ENCODE measurements at places on chromosomes 13 and 19.
A peak's percentile ranks its signal among the peaks of the same experiment; 100 is the strongest.

DNA sequence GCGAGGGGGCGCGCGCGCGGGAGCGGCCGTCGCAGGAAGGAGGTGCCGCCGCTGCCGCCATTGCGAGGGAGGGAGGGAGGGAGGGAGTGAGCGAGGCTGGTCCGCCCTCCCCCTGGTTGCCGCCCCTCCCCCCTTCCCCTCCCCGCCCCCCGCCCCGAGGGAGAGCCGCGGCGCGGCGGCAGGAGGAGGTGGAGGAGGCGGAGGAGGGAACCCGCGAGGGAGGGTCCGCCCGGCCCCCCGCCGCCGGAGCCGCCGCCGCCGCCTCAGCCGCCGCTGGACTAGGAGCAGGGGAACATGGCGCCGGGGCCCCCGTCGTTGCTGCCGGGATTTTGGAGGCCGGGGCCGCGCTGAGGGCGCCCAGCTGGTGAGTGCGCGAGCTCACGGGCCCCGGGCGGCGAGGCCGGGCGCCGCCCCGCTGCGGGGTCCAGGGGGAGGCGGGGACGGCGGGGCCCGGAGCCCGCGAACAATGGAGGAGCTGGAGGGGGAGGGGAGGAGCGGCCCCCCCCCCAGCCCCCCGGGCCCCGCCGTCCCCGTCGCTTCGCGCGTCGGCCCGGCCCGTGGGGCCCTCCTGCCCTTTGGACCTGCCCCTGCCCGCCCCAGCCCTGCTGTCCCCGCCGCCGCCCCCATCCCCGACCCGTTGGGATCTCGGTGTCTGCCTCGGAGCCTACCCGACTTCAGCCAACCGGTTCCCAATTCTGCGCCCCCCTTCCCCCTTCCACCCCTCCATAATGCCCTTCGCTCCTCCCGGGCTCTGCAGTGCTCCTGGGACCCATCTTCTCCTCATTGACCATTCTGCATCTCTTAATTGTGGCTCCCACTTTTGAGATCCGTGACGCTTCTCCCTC lies at the start of gene ARHGAP35:
ARHGAP35 (plus strand) TSS at position 152 of the 845 bp plus-strand sequence. CDS start 57,679 bp downstream, outside the sequence.
- peak within 1 kb of the TSS; percentile 68 for H3K4me3 ChIP-seq
- peak within 1 kb of the TSS; percentile 92 for H3K27ac ChIP-seq
- H3K4me1 ChIP-seq = peaks cover 16% of the 10 kb centered on the region
- H3K36me3 ChIP-seq = no peaks in the 10 kb centered on the region

- no peak for DNase-seq
- no peak overlapping the region for H3K4me3 ChIP-seq
- no peaks in the 10 kb centered on the region for H3K4me1 ChIP-seq
Measured at GRCh38 chr13:65872448-65872847, 1357.7 kb downstream of the PCDH9 start.

DNA sequence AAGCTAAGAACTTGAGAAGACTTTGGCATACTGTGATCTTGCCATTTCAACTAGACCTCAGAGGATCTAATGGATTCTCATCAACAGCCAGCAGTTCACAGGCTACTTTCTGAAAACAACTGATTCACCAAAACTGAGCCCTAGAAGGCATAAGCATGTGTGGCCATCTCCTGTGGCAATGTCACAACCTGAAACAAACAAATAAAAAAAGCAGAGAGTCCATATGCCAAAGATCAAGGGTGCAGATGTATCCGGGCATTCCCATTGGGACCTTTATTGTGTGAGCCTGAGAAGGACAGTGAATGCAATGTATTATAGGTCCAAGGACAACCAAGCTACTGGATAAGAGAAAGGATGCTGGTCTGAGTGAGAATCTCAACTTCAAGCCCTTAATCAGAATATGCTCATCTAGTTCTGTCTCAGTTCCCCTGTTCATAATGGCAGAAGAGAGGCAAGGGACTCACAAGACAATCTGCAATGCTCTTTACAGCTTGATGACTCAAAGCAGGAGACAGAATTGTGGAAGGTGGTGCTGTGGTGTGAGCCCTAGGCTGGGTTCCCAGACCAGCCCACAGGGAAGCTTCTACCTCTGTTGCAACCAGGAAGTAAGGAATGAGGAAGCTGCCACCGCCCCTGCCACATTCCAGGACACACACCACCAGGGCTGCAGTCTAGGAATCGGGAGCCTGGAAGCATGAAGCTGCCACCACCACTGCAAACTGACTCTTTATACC lies 133.7 kb downstream of the RAP2A start:
- DNase-seq = peak; percentile 50
- H3K36me3 ChIP-seq = no peaks in the 10 kb centered on the region
- no peaks in the 10 kb centered on the region for H3K27me3 ChIP-seq
- H3K4me1 ChIP-seq = peaks cover 6% of the 10 kb centered on the region
- H3K27ac ChIP-seq = no peak overlapping the region

DNA sequence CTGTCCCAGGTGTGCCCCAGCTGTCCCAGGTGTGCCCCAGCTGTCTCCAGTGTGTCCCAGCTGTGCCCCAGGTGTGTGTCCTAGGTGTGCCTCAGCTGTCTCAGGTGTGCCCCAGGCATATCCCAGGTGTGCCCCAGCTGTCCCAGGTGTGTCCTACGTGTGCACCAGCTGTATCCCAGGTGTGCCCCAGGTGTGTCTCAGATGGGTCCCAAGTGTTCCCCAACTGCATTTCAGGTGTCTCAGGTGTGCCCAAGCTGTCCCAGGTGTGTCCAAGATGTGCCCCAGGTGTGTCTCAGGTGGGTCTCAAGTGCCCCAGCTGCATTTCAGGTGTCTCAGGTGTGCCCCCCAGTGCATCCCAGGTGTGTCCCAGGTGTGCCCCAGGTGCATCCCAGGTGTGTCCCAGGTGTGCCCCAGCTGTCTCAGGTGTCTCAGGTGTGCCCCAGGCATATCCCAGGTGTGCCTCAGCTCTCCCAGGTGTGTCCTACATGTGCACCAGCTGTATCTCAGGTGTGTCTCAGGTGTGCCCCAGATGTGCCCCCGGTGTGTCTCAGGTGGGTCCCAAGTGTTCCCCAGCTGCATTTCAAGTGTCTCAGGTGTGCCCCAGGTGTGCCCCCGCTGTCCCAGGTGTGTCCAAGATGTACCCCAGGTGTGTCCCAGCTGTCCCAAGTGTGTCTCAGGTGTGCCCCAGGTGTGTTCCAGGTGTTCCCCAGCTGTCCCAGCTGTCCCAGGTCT lies 1.3 kb upstream of the GRK1 start:
- H3K27ac ChIP-seq = no peak overlapping the region
- H3K4me1 ChIP-seq = no peaks in the 10 kb centered on the region
- no peaks in the 10 kb centered on the region for H3K36me3 ChIP-seq
- no peak overlapping the region for H3K4me3 ChIP-seq

- H3K27ac ChIP-seq = no peak overlapping the region
- H3K4me1 ChIP-seq = peaks cover 3% of the 10 kb centered on the region
- H3K27me3 ChIP-seq = no peaks in the 10 kb centered on the region
- DNase-seq = no peak
- H3K36me3 ChIP-seq = no peaks in the 10 kb centered on the region
Measured at GRCh38 chr13:30051531-30052060, 201.2 kb upstream of the UBL3 start.

GRCh38 chr13:113420232-113420631 lies 33.1 kb downstream of the ADPRHL1 start:
- no peak overlapping the region for H3K27ac ChIP-seq
- H3K4me1 ChIP-seq = peaks cover 4% of the 10 kb centered on the region
- H3K36me3 ChIP-seq = no peaks in the 10 kb centered on the region

DNA sequence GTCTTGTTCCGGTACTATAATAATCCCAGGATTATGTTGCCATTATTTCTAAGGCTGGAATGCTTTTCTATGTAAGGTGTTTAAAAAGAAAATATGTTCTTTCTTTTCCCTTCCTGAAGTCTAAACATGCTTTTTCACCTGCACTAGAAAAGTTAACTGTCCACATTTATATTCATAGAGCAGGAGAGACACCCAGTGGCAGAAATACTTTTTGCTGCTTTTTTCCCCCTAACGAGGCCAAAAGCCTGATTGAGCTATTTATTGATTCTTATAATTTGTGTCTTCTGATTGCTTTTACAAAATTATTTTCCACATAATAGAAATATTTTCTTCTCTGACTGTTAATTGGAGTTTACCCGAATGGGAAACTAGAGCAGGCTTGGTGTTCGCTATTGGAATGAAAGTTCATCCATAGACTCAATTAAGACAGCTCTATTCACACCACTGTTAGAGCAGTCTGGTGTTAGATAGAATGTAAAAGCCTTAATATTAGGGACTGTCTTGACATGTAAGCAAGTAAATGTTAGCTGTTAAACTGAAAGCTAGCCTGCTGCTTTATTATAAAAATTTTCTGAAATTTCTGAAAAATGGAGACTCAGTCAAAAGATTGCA lies 15.8 kb downstream of the GPR180 start:
- H3K27ac ChIP-seq = no peak overlapping the region
- H3K36me3 ChIP-seq = peaks cover 10% of the 10 kb centered on the region
- H3K4me1 ChIP-seq = no peaks in the 10 kb centered on the region

DNA sequence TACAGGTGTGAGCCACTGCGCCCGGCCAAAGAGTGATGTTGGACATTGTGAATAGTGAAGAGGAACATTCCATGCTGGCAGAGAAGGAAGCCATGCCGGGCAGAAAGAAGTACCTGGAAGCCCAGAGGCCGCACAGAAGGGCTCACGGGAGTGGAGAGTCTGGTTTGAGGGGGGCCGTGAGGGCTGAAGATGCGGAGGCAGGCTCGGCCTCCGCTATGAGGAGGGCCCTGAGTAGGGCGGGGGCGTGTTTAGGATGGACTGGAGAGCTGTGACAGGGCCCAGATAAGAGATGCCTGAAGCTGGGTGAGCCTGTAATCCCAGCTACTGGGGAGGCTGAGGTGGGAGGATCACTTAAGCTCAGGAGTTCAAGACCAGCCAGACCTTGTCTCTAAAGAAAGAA lies 1.6 kb downstream of the JOSD2 start:
- no peak overlapping the region for H3K4me3 ChIP-seq
- peaks cover 3% of the 10 kb centered on the region for H3K36me3 ChIP-seq
- H3K4me1 ChIP-seq = peaks cover 3% of the 10 kb centered on the region
- no peaks in the 10 kb centered on the region for H3K27me3 ChIP-seq

DNA sequence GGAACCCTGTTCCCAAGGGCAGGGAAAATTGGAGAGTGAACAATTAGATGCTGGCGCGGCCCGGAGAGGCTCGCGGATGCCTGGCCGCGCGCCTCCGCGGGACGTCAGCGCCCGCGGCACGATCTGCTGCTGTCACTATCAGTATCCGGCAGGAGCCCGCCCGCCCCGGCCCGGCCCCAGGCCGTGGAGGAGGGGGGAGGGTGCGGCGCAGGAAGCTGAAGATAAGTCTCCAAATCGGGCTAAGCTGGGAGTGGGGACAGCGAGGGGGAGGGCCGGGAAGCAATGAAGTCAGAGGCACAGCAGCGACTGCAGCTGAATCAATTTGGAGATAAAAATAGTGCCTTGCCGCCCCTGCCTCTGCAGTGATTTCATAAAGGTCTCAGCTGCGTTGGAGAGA lies 441.5 kb upstream of the KLF12 start:
- H3K4me3 ChIP-seq = peak overlapping the region; percentile 23
- H3K36me3 ChIP-seq = no peaks in the 10 kb centered on the region
- peaks cover 2% of the 10 kb centered on the region for H3K4me1 ChIP-seq
- DNase-seq = peak; percentile 33

DNA sequence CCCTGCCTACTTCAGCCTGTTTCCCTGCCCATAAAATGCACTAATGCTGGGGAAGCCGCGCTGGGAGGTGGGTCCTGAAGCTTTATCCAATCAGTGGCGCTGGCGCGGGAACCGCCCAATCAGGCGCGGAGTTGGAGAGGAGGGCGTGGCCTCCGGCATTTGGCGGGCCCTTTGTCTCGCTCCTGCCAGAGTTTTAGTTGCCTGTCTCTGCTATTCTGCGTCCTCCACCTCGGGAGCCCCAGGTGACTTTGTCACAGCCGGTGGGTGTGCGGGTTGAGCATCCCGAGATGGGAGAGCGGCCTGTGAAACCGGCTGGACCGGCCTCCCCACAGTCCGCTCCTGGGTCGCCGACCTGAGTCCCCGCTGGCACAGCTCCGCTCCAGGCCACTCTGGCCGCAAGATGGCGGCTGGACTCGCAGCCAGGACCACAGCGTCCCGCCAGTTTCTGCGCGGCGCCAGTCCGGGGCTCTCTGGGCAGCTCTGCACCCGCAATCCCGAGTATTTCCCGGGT lies 30.7 kb upstream of the ZNF429 start:
- no peaks in the 10 kb centered on the region for H3K36me3 ChIP-seq
- no peaks in the 10 kb centered on the region for H3K27me3 ChIP-seq
- no peaks in the 10 kb centered on the region for H3K4me1 ChIP-seq

- peak; percentile 19 for DNase-seq
- no peaks in the 10 kb centered on the region for H3K36me3 ChIP-seq
- H3K4me1 ChIP-seq = peaks cover 5% of the 10 kb centered on the region
- no peak overlapping the region for H3K27ac ChIP-seq
- peaks cover 13% of the 10 kb centered on the region for H3K27me3 ChIP-seq
Measured at GRCh38 chr13:97000295-97000925, 6.1 kb upstream of the OXGR1 start.

DNA sequence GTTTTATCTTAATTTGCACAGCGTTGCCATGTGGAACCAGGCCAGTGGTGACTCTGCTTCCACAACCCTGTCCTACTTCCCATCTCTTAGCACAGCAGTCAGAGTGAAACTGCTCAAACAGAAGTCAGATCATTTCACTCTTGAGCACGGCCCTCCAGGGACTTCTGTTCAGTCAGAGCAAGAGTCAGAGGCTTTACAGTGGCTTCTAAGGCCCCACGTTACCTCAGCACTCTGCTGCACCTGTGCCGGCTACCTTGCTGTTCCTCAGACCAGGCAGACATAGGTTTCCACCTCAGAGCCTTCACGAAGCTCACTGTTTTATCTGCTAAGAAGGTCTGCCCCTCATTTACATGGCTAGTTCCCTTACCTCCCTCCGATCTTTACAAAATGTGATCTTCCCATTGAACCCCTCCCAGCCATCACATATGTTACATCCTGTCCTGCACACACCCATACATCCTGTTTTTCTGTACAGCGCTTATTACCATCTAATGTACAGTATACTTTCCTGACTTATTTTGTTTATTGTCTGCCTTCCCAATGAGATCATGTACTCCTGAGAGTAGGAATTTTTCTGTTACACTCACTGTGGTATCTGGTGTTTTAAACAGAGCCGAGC lies 41.6 kb downstream of the TM9SF2 start:
- H3K4me3 ChIP-seq = no peak overlapping the region
- DNase-seq = no peak
- no peaks in the 10 kb centered on the region for H3K4me1 ChIP-seq

DNA sequence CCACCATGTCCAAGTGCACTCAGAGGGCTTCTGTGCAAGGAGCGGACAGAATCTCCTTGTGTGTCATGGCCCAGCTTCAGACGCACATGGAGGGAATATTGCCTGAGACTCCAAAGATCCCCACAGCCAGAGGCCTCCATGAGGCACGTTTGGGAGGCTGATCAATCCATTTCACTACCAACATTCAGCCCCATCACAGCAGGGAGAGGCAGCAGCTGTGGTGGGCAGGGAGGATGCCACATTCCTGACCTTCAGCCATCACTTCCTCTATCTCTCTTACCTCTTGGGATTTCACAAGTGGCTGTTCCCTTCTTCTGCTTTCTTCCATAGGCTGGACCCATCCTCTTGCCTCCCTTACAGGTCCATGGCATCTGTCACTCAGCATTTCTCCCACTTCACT lies 82.4 kb upstream of the MBNL2 start:
- H3K4me1 ChIP-seq = peaks cover 13% of the 10 kb centered on the region
- H3K27ac ChIP-seq = peak overlapping the region; percentile 2
- H3K4me3 ChIP-seq = no peak overlapping the region
- no peak for DNase-seq
- no peaks in the 10 kb centered on the region for H3K36me3 ChIP-seq
- H3K27me3 ChIP-seq = no peaks in the 10 kb centered on the region
